NCI-H774 (cell line): ENCODE measurements at places on chromosomes 12 and 14.
A peak's percentile ranks its signal among the peaks of the same experiment; 100 is the strongest.

- DNase-seq, result peak; percentile 39
These were observed 3.6 kb upstream of the CLEC4E start for GRCh38 chr12:8544295-8544694.

- DNase-seq, result no peak
These were observed 4.8 kb downstream of the OR4K13 start for GRCh38 chr14:20031058-20031457.

GRCh38 chr12:75722714-75723200, 211.3 kb upstream of the KRR1 start:
- peak; percentile 55 for DNase-seq

DNA sequence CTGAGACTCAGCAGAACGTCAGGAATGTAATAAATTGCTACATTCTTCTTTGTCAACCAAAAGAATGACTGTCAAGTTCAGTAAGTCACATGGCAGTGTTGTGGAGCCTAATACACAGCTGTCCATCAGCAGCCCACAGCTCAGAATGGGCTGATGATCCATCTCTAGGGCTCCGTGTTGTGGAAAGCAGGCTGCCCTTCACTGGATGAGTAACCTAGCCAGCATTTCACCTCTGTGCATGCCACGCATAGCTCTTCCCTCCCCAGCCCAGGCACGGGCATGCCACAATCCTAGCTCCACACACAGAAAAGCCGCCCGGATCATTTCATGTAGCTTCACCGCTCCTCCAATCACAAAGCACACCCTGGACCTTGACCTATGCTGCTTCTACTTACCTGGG, 878.0 kb upstream of the TMEM132C start:
- no peak for DNase-seq

DNA sequence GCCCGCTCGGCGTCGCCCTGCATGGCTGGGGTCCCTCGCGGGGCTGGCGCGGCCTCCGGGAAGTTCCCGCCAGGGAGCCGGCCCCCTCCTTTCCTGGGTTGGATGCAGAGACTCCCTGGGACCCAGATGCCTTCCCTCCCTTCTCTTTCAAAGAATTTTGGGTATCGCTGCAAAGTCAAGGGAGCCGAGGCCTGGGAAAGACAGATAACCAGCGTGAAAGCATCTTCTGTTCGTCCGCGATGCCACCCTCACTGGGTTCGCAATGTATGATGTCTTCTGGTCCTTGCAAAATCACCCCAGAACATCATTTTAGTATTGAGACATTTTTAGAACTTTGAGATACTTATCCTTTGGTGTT, 451 bp downstream of the IRAK3 start:
- DNase-seq, result no peak

- DNase-seq, result no peak
These were observed 407.8 kb downstream of the BCL11B start for GRCh38 chr14:98864211-98864610.

DNA sequence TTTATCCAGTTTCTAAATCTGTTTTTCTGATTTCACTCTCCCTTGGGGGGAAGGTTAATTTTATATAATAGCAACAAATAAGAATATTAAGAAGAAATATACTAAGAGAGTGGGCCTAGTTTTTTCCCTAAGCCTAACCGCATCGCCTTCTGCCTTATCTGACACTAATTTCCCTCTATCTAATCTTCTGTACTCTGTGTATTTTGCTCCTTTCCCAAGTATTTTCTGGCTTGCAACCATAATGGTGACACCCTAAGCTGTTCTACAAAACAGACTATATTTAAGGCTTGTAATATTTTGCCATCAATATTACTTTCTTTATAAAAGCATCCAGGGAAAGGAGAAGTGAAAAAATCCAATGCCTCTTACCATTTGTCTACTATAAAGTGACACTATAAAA, 1168.8 kb downstream of the GALC start:
- no peak for DNase-seq

DNA sequence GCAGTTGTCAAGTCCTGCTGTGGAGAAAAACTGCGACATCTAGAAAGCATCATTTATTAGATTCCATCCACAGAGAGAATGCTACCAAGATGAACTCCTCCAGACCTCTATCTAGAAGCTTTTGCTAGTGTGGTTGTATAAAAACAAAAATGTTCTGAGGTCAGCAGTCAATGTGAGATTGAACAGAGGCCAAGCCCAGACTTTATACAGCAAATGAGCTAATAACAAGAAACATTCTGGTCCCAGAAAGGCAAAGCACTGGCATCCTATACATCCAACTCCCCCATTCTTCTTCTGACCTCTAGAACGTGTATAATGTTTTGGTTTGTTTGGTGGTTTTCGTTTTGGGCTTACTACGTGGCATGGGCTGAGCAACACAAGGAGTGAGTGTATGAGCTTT, 26.7 kb upstream of the RIN3 start:
- no peak for DNase-seq

DNA sequence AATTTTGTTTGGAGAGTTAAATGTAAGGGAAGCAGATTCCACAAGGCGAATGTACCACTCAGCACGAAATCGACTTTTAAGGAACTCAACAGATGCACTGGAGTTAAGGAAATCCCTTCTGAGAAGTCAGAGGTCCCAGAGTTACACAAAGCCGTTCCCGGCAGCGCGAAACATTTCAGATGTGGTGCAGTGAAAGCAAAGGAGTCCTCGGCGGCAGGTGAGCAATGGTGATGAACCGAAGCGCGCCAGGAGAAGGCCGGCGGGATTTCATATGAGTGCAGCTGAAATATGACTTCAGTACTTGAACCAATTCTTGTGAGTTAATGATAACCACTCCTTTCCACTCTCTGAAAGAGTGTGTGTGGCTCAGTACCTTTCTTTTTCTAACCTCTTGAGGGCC, 183.2 kb downstream of the GRIP1 start:
- DNase-seq, result no peak

DNA sequence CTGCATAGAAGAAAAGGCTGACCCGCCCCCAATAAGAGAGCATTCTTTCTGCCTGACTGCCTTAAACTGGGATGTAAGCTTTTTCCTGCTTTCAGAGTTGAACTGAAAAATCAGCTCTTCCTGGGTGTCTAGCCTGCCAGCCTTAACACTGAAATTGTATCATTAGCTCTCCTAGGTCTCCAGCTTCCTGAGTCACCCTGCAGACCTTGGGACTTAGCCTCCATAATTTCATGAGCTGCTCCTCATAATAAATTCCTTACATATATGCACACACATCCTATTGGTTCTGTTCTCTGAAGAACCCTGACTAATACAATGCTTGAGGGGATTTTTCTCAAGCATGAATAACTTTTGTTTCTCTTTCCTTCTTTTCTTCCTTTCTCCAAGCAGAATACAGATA, 76.4 kb upstream of the FAR2 start:
- no peak for DNase-seq

GRCh38 chr12:95633049-95633731, 81.9 kb upstream of the USP44 start:
- DNase-seq, result no peak

DNA sequence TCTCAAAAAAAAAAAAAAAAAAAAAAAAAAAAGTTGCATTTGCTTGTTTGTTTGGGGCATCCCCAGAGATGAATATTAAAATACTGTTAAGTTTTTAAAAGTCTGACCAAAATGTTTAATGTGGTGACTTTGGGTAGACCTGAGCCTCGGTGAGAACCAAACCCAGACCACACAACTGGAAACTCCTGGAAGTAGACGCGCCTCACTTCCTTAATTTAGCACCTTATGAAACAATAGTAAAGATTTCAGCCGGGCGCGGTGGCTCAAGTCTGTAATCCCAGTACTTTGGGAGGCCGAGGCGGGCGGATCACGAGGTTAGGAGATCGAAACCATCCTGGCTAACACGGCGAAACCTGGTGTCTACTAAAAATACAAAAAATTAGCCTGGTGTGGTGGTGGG, 9.3 kb downstream of the NFKBIA start:
- no peak for DNase-seq

DNA sequence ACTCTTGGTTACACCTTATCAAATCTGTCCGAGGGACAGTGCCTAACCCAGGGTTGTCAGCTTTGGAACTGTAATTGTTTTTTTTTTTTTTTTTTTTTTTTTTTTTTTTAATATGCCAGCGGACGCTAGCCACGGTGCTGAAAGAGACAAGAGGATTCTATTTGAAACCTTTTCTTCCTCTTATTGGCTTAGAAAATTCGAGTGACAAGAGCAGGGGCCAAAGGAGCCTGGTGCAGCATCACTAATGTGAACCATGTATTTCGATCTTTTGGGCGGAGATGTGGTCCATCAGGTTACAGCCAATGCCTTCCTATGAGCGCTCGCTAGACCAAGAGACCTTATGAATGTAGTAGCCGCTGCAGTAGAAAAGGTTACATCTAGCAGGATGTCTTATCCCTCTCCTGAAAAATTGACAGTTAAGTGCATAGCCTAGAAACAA, 922 bp downstream of the PTPRR start:
- no peak for DNase-seq

GRCh38 chr12:79414252-79414651, 276.5 kb downstream of the PAWR start:
- no peak for DNase-seq

DNA sequence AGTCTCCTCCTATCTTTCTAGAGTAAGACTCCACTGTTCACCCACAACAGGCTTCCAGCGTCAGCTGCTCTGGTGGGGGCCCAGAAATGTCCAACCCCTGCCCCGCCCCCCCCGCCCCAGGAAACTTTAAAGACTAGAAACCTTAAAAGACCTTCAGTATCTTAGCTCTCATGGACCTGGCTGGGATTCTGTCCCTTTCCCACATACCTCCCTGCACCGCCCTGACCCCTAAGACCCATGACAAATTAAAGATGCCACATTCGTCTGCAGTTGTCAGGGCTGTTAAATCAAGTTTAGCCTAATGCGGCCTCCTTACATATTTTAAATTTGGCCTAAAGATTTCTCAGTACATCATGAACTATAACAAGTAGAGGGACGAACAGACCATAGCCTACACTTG, 10.0 kb upstream of the SERPINA10 start:
- DNase-seq, result no peak

DNA sequence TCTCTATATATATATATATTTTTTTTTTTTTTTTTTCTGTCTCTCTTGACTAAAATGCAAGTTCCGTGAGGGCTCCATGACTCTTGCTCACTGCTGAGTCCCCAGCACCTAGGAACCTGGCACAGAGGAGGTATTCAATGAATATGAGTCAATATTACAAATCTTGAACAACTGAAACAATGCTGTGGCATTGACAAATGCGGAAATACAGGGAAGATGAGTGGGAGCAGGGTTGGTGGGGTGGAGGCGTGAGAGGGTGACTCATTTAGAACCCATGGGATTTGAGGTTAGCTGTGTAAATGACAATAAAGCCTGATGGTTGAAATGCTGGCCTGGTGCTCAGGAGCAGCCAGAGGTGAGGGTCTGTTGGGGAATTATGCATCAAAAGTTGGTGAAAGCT, 121.7 kb upstream of the FUT8 start:
- DNase-seq, result no peak

DNA sequence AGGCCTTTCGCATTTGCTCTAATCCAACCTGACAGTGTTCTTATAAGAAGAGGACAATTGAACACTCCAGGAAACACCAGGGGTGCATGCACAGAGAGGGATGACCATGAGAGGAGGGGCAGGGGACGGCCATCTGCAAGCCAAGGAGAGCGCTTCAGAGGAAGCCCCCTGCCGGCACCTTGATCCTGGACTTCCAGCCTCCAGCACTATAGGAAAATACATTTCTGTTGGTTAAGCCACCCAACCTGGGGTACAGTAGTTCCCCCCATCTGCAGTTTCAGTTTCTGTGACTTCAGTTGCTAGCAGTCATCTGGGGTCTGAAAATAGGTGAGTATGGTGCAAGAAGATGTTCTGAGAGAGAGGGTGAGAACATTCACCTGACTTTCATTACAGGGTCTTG, 64.7 kb downstream of the CLMN start:
- no peak for DNase-seq

DNA sequence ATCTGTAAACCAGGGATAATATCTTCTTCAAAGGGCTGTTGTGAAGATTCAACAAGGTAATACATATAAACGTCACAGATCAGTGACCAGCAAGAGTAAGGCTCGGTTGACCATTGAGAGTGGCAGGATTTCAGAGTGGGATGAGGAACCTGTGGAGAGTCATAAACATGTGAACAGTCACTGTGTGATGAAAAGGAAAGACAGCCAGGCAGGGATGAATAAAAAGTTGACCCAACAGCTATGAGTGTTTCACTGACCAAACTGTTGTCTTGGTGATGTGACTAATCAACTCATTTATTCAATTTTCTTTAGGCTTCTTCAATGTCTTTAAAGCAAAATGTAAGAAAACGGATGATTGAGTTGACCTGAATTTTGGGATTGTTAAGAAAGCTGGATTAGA, 8.6 kb upstream of the FRMD6 start:
- DNase-seq, result no peak

- no peak for DNase-seq
These were observed 59.0 kb upstream of the CAPRIN2 start for GRCh38 chr12:30813525-30814294.
